ENCODE measurements at places on chromosomes 7 and 10.

GRCh38 chr7:148153616-148154284 lies 436.8 kb upstream of the C7orf33 start:
- no peak for DNase-seq

DNA sequence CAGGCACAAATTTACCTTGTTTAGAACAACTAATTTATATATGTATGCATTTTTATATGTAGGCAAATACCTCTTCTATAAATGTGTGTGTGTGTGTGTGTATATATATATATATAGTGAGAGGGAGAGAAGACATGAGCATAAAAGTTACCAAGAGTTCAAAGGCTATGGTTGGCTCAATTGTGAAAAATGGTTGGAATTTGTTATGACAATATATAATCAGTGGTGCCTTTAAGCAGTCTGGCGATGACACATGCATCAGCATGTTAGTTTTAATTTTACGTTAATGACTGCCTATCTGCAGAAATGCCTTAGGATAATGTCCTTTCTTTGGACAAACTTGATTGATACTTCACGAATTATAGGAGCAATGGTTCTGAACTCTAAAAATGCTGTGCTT lies 980.8 kb upstream of the LRRTM3 start:
- no peak for DNase-seq

DNA sequence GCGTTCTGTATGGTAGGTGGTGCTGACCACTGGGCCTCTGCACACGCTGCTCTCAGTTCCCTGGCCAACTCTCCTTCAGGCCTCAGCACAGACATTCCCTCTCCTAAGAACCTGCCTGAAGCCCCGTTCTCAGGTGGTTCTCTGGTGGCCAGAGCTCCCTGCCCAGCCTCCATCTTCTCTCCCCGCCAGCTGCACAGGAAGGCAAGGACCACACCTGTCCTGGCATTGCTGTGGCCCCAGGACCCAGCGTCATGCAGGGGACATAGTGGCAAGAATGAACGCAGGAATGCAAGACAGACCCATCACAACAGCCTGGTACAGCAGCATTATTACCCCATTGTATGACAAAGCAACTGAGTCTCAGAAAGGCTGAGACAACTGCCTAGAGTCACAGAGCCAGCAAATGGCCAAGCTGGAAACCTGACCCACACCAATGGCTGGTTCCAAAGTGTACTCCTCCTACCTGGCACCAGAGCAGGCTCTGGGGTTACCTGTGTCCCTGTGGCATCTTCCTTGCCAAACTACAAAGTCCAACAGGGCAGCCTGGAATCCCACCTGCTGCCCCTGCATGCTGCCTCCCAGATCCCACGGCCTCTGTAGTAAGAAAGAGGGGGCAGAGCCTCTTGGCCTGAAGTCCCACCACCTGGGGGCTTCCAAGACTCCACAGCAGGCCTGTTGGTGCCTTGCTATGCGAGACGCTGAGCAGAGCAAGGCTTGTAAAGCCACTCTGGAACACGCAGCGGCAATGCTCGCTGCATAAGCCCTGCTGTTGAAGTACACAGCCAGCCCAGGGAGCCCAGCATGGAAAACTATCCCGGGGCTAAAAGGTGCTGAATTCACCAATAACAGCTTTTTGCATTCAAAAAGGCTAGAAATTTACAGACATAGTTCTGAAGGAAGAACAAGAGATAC lies 73.3 kb downstream of the CHST15 start:
- DNase-seq = no peak

DNA sequence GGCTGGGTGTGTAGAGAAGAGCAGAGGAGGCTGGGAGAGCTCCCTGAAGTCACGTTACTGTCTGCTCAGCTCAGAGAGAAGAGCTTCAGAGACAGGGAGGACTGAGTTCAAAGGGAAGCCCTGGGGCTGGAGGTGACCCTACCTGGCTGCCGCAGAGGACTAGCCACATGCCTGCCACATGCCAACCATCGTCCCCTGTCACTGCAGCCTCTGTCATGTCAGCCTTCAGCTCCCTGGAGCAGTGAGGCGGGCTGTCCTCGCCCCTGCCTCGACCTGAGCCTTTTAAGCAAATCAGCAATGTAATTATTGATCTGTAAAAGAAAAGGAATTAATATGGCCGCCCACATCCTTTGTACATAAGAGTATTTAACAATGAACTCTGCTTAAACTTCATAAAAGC lies 89.3 kb upstream of the RET start:
- no peak for DNase-seq

- no peak for DNase-seq
Observed at GRCh38 chr10:3412646-3413045, 240.1 kb upstream of the PITRM1 start.

GRCh38 chr10:117964536-117964935 lies 82.2 kb downstream of the RAB11FIP2 start:
- DNase-seq = no peak

DNA sequence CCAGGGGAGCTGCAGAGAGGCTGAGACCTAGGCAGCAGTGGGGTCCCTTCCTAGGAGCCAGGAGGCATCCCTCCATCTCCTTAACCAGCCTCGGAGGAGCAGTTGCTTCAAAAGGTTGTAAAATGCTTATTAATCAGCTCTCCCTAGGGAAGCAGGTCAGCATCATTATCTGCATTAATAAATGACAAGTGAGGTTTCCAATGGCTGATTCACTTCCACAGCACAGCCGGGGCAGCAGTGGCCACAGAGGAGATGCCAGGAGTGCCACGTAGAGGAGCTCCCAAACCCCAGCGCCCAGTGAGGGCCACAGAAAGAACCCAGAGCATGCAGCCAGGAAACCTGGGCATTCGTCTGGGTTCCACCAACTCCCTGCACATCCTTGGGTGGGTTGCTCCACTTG lies 8.2 kb upstream of the NPFFR1 start:
- no peak for DNase-seq

- DNase-seq = no peak
Observed at GRCh38 chr7:28682801-28683200, 270.5 kb downstream of the CREB5 start.

GRCh38 chr7:88485821-88486220 lies 179.1 kb upstream of the STEAP4 start:
- DNase-seq = no peak

DNA sequence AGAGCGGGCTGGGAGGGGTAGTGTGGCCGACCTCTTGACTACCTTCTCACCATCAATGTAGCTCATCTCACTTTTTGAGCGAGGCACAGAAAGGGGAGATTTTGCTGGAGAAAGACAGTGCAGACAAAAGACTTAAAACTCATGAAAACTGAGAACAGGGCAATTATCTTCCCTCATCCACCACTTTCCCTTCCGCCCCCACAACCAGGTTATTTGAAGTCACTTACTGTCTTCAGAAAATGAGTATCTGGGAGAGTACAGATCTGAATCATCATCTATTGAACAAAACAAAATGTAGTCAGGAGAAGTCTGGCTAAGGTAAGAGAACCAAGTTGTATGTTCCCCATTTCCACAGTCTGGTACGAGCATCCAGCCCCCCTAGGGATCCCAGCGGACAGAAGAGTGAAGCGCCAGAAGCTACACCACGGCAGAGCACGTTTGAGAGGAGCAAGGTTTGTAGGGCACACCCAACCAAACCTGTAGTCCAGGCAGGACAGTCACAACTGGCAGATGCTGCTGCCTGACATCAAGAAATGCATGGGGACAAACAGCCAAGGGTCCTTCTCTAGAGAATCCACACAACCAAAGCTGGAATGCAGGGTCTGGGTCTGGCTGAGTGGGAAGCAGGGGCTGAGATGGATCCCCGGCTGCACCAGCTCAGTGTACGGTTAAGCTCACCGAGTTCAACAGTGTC lies 93.4 kb upstream of the PDLIM1 start:
- no peak for DNase-seq

DNA sequence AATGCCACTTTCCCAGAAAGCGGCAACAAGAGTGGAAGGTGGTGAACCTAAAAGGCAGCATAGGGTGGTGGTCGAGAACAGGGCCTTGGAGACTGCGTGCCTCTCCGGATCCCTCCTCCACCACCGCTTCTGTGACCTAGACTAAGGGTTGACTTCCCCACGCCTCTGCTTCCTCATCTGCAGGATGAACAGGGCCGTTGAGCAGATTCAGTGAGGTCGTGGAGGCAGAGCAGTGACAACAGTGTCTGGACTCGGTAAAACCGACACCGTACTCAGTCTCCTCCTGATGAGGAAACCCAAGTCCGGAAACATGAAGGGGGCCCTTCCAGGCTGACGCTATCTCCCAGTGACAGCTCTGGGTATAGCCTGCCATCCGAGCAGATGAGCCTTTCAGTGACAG lies 162.6 kb downstream of the CELF2 start:
- DNase-seq = peak; percentile 86

DNA sequence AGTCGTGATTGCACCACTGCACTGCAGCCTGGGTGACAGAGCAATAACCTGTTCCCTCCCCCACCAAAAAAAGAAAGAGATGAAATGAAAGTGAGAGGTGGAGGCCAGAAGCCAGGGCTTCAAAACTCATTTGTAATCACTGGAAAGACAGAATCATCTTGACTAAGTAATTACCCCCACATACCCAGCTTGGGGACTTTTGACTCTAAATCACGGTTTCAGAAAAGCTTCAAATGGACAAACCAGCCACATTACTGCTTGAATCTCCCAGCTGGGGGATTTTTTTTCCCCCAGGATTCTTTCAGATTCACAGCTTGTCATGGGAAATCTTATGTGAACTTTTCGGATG lies 361.0 kb downstream of the FRMD4A start:
- DNase-seq = no peak

GRCh38 chr10:17179002-17179401 lies 22.5 kb downstream of the TRDMT1 start:
- no peak for DNase-seq

DNA sequence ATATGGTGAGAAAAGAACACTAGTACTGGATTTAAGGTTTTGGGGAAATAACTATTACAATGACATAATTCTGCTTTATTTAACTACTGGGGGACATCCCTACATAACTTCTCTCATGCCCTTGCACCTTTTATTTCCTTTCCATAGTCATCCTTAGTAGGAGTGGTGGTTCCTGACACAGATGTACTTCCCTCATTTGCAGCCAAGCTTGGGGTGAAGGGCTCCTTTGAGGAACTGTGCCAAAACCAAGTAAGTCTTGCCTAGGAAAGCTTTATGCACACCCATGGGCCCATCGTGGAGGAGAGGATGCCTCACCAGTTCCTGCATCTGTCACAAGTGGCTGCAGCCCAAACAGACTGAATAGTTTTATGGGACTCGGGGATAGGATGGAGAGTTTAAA lies 20.6 kb downstream of the ZDHHC6 start:
- no peak for DNase-seq

GRCh38 chr7:73822319-73823173 lies 8.2 kb upstream of the CLDN4 start:
- DNase-seq = no peak

DNA sequence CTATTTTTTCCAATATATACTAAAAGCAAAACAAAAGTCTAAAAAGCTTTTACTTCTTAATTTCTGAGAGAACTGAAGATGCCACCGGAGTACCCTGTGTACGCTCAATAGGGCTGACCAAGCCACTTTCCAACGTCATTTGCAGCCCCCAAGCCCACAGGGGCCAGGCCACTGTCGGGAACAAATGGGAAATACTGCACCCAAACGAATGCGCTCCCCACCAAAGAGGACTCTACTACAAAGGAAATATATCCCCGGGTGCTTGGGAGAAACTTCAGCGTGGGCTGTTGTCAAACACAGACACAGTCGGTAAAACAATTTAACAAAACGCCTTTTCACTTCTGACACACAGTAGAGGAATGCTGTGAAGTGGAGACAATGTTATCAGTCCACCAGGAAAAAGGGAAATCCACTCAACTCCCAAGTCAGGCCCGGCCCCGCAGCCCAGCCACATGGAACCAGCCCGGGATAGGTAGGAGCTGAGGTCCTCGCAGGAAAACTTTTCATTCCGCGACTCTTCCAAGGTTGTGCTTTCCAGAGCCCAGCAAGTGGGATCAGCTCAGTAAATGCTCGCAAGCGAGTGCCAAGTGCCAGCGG lies 1.4 kb downstream of the PARD3 start:
- DNase-seq = no peak

GRCh38 chr7:148722340-148723165 lies 23.9 kb downstream of the CUL1 start:
- DNase-seq = no peak

DNA sequence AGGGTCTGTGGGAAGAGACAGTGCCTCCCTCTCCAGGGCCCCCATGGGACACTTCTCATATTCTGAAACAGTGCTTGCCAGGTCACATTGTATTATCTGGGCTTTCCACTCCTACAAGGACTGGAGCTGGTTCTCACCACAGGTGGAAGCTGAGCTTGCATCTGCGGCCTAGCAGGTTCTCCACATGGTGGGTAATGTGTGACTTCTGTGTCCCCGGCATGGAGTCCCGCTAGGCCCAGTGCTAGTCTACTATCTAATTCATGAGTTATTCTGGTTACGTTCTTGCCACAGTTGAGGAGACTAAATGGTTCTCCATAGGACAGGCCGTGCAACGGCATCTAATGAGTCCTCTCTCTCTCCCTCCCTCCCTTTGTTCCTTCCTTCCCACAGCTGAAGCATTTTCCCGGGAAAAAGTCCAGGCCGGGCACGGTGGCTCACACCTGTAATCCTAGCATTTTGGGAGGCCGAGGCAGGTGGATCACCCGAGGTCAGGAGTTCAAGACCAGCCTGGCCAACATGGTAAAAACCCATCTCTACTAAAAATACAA lies 27.7 kb downstream of the PRLHR start:
- DNase-seq = no peak

DNA sequence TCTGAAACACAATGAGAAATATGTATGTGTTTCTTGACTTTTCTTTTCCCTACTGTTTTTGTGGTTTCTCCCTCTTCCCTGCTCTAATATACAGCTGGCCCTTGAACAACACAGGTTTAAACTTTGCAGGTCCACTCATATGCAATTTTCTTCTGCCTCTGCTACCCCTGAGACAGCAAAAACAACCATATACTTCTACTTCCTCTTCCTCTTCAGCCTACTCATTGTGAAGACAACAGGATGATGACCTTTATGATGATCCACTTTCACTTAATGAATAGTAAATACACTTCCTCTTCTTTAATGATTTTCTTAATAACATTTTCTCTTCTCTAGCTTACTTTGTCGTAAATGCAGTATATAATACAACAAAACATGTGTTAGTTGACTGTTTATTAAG lies 35.0 kb upstream of the DGKB start:
- no peak for DNase-seq

DNA sequence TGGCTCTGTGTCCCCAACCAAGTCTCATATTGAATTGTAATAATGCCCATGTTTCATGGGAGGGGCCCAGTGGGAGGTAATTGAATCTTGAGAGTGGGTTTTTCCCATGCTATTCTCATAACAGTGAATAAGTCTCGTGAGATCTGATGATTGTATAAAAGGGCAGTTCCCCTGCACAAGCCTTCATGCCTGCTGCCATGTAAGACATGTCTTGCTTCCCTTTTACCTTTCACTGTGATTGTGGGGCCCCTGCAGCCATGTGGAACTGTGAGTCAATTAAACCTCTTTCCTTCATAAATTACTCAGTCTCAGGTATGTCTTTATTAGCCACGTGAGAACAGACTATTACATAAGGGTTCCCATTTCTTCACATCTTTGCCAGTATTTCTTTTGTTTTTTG lies 97.1 kb upstream of the CPXM2 start:
- no peak for DNase-seq

- DNase-seq = no peak
Observed at GRCh38 chr10:95324436-95325268, 33.8 kb upstream of the PDLIM1 start.
